ENCODE measurements at places on chromosomes 1 and 21.

- H3K4me3 ChIP-seq: peak within 1 kb of the TSS; percentile 76
- no peaks in the 10 kb centered on the region for H3K36me3 ChIP-seq
- no peak for DNase-seq
- no peaks in the 10 kb centered on the region for H3K27me3 ChIP-seq
- H3K27ac ChIP-seq: peak within 1 kb of the TSS; percentile 73
- no peaks in the 10 kb centered on the region for H3K4me1 ChIP-seq
Observed at GRCh38 chr1:109466452-109467300, at the start of gene SYPL2. SYPL2 (plus strand) TSS chr1:109466546; CDS start chr1:109466844, 298 bp downstream.

DNA sequence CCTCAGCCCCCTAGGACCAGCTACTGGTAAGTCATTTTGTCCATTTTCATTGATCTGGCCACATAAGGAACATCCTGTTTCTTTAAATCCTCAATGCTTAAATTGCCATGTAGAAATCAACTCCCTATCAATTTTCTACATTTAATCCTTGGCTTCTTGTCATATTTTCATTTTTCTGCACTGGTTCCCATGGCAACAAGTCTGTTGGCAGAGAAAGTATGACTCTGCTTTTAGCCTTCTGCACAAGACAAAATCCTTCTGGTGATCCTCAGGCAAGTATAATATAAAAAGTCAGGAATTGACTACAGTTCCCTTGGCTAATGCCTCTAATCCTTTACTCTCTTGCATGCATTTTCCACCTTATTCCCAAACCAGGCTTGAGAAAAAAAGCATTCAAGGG is 65.0 kb downstream of the LRRC40 start:
- no peaks in the 10 kb centered on the region for H3K27me3 ChIP-seq
- DNase-seq: no peak
- H3K27ac ChIP-seq: peak overlapping the region; percentile 25
- H3K36me3 ChIP-seq: no peaks in the 10 kb centered on the region

DNA sequence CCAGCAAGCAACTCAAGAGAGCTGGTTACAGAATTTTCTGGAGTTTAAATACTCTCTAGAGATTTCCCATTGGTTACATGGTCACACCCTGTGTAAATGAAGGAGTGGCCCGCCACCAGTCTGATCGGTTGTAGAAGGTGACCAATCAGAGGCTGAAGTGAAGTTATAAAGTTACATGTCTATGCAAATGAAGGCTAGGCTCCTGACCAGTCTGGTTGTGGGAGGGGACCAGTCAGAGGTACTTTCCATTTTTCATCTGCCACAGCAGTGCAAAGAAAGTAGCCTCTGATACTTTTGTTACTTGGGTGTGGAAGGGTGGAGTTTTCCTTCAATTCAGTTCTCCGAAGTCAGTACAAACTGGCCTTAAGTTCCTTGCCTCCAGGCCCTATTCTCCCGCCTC is 273.7 kb downstream of the BARHL2 start:
- H3K27ac ChIP-seq: no peak overlapping the region
- H3K4me1 ChIP-seq: no peaks in the 10 kb centered on the region
- no peak for DNase-seq

DNA sequence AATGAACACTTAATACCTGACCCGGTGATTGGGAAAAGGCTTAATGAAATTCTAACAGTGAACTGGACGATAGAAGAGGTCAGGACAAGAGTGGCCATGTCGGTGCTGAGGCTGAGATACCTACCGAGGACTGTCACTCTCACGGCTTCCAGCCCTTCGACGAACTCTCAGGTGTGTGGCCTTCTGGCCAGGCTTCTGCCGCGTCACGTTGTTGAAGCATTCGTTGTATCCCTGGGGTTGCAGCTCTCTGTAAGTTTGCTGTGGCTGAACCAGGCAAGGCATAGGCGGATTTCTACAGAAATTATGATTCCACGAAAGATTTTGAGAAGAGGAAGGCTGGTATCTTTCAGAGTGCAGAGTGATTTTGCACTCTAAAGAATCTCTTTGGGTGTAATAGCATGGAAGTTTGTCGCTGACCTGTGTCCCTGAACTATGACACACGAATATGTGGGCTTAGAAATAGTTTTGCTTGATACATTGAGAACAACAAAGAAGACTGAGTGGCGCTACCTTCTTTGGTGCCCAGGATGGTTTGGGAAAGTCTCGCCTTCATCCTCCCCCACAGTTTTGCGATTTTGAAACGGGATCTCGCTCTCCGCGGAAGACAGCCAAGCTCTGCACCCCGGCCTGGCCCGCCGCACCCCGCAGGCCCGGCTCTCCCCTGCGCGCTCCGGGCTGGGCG is 403 bp upstream of the EPHX4 start:
- no peaks in the 10 kb centered on the region for H3K36me3 ChIP-seq
- no peak overlapping the region for H3K27ac ChIP-seq
- peaks cover 15% of the 10 kb centered on the region for H3K27me3 ChIP-seq
- peak overlapping the region; percentile 54 for H3K4me3 ChIP-seq
- H3K4me1 ChIP-seq: no peaks in the 10 kb centered on the region
- no peak for DNase-seq

GRCh38 chr1:25944986-25945385 is 38.8 kb upstream of the STMN1 start:
- H3K4me3 ChIP-seq: no peak overlapping the region
- no peaks in the 10 kb centered on the region for H3K27me3 ChIP-seq
- H3K27ac ChIP-seq: no peak overlapping the region

- no peaks in the 10 kb centered on the region for H3K4me1 ChIP-seq
- H3K27me3 ChIP-seq: no peaks in the 10 kb centered on the region
- no peak for DNase-seq
- H3K36me3 ChIP-seq: no peaks in the 10 kb centered on the region
- no peak overlapping the region for H3K4me3 ChIP-seq
Observed at GRCh38 chr1:81484284-81484683, 316.4 kb upstream of the ADGRL2 start.

Data from tibial artery (tissue), 4 donors.